Natural killer cell treated with Interleukin-12 subunit alpha and Interleukin-12 subunit beta and Interleukin-15 and Interleukin-18, amount 100 ng/mL, for 72 hours (primary cell): ENCODE measurements at places on chromosomes 1 and 21. TPM values are rescaled to one million over a fixed set of nuclear protein-coding genes. Genes with fewer than 3 reads are reported as not detected.

- H3K4me1 ChIP-seq, result no peaks in the 10 kb centered on the region
- no peaks in the 10 kb centered on the region for H3K36me3 ChIP-seq
- no peak for DNase-seq
- H3K27ac ChIP-seq, result no peak overlapping the region
Measured at GRCh38 chr1:178371235-178371634, 125.5 kb downstream of the CLEC20A start.

The IQCC gene
- total RNA-seq, result 1.7 TPM

DNA sequence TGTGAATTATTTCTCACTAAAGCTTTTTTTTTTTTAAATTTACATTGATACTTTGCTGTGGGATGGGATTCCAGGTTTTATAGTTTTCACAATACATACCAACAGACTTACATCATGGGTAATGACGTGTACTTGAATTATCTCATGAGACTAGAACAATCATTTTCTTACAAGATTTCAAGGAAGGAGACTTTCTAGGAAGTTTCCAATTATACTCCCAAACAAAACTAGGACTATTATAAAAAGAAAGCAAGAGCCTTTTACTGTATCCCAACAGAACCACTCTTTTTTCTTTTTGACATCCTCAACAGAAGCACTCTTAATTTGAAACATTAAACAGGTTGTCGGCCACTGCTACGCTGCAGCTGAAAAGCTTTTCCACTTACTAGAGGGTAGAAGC lies 48.7 kb downstream of the TESK2 start:
- H3K4me3 ChIP-seq, result no peak overlapping the region
- no peaks in the 10 kb centered on the region for H3K36me3 ChIP-seq
- no peak overlapping the region for H3K27ac ChIP-seq
- no peak for DNase-seq

The CD164L2 gene
- not detected for total RNA-seq

The HPCAL4 gene
- 0.50 TPM for total RNA-seq

GRCh38 chr1:31111290-31111951 lies 45.9 kb upstream of the PUM1 start:
- no peak overlapping the region for H3K4me3 ChIP-seq
- H3K27me3 ChIP-seq, result peaks cover 16% of the 10 kb centered on the region
- no peak overlapping the region for H3K27ac ChIP-seq
- H3K4me1 ChIP-seq, result no peaks in the 10 kb centered on the region
- DNase-seq, result no peak

- H3K4me3 ChIP-seq, result peak overlapping the region; percentile 78
- H3K27me3 ChIP-seq, result no peaks in the 10 kb centered on the region
Measured at GRCh38 chr21:14547834-14548513, 1.9 kb upstream of the SAMSN1 start.

GRCh38 chr1:211132721-211133392 lies 1.1 kb downstream of the KCNH1 start:
- peaks cover 64% of the 10 kb centered on the region for H3K27me3 ChIP-seq
- H3K4me1 ChIP-seq, result peaks cover 5% of the 10 kb centered on the region
- H3K27ac ChIP-seq, result no peak overlapping the region
- no peak for DNase-seq

DNA sequence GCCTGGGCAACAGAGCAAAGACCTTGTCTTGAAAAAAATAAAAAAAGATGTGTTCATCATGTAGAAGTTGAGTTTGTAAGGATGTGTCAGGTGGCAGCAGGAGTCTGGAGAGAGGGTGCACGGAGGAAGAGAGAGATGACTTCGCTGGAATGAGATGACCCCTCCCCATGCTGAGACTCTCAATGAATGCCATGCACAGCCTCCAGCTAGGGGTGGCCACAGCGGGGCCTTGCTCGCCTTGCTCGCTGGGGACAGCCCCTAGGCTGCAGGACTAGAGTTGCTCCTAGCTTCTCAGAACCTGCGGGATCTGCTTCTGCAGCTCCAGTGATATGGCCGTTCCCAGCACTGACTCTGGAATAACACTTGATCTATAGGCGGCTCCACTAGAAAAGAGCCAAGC lies 6.6 kb upstream of the C2CD2 start:
- H3K4me3 ChIP-seq, result no peak overlapping the region
- no peaks in the 10 kb centered on the region for H3K36me3 ChIP-seq
- peaks cover 11% of the 10 kb centered on the region for H3K27me3 ChIP-seq
- H3K4me1 ChIP-seq, result no peaks in the 10 kb centered on the region
- peak; percentile 48 for DNase-seq

DNA sequence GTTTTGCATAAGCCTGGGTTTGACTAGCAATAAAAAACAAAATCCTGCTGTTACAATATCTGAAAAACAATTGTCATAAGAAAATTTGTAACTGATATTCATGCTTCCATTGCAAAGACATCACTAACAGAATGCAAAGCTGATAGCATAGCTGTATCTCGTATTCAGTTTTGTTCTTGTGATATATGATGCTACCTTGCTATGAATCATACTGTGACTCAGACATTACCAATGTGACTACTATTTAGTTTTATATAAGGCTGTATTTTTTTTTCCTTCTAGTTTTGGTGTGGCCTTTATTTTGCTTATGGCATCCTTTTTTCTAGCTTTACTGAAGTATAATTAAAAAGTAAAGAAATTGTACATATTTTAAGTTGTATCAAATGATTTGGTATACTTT lies 1381.8 kb downstream of the MRPL39 start:
- H3K27ac ChIP-seq, result no peak overlapping the region
- no peak for DNase-seq
- no peak overlapping the region for H3K4me3 ChIP-seq
- H3K36me3 ChIP-seq, result no peaks in the 10 kb centered on the region
- H3K27me3 ChIP-seq, result no peaks in the 10 kb centered on the region
- H3K4me1 ChIP-seq, result no peaks in the 10 kb centered on the region

- H3K36me3 ChIP-seq, result no peaks in the 10 kb centered on the region
- peaks cover 11% of the 10 kb centered on the region for H3K4me1 ChIP-seq
- no peak for DNase-seq
- no peak overlapping the region for H3K4me3 ChIP-seq
- peaks cover 5% of the 10 kb centered on the region for H3K27me3 ChIP-seq
- H3K27ac ChIP-seq, result no peak overlapping the region
Measured at GRCh38 chr21:38761531-38761930, 44.2 kb upstream of the ETS2 start.

The SLC5A9 gene
- not detected for total RNA-seq

- no peak overlapping the region for H3K27ac ChIP-seq
- no peaks in the 10 kb centered on the region for H3K4me1 ChIP-seq
- H3K27me3 ChIP-seq, result no peaks in the 10 kb centered on the region
- no peak for DNase-seq
- no peaks in the 10 kb centered on the region for H3K36me3 ChIP-seq
Measured at GRCh38 chr1:2086446-2087078, 36.4 kb downstream of the PRKCZ start.

The GJA9 gene
- total RNA-seq, result not detected

GRCh38 chr1:245939756-245940345 lies 567.2 kb downstream of the SMYD3 start:
- H3K27ac ChIP-seq, result no peak overlapping the region
- H3K36me3 ChIP-seq, result peaks cover 15% of the 10 kb centered on the region
- H3K4me1 ChIP-seq, result peaks cover 19% of the 10 kb centered on the region
- no peaks in the 10 kb centered on the region for H3K27me3 ChIP-seq
- no peak overlapping the region for H3K4me3 ChIP-seq

The CD1B gene
- total RNA-seq, result not detected

The ERICH3 gene
- not detected for total RNA-seq

The KCNK2 gene
- not detected for total RNA-seq

The PTGFRN gene
- 2.2 TPM for total RNA-seq

The LRRC39 gene
- total RNA-seq, result 0.50 TPM

DNA sequence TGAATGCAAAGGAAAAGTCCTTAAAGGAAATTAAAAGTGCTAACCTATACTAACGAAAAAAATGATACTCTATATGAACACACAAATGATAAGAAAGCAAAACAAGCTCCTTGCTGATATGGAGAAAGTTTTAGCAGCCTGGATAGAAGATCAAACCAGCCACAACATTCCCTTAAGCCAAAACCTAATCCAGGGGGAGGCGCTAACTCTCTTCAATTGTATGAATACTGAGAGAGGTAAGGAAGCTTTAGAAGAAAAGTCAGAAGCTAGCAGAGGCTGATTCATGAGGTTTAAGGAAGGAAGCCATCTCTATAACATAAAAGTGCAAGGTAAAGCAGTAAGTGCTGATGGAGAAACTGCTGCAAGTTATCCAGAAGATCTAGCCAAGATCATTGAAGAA lies 3.4 kb downstream of the KRTAP23-1 start:
- H3K4me3 ChIP-seq, result no peak overlapping the region
- H3K4me1 ChIP-seq, result no peaks in the 10 kb centered on the region
- no peaks in the 10 kb centered on the region for H3K27me3 ChIP-seq
- no peaks in the 10 kb centered on the region for H3K36me3 ChIP-seq
- no peak overlapping the region for H3K27ac ChIP-seq

- peaks cover 6% of the 10 kb centered on the region for H3K36me3 ChIP-seq
- no peak for DNase-seq
- H3K4me3 ChIP-seq, result no peak overlapping the region
- no peak overlapping the region for H3K27ac ChIP-seq
- peaks cover 43% of the 10 kb centered on the region for H3K27me3 ChIP-seq
Measured at GRCh38 chr1:13992489-13993285, 292.7 kb downstream of the PRDM2 start.

The TBX19 gene
- total RNA-seq, result 3.7 TPM

DNA sequence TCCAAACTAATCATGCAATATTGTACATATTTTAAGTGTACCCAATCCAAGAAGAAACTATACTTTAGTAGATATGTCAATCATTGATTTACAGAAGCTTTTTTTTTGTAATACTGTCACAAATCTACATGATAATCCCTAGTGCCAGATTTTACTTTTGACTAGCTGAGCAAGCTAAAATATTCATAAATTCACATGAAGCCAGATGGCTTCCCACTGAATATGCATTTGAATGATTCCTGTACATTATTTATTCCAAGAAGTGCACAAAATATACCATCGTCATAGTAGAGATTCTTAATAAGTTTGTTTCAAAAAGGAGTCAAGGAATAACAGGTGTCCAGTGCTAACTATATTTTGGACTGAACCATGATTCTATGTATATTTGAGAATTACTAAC lies 17.2 kb downstream of the FPGT start:
- no peaks in the 10 kb centered on the region for H3K4me1 ChIP-seq
- no peak overlapping the region for H3K27ac ChIP-seq
- no peak for DNase-seq

DNA sequence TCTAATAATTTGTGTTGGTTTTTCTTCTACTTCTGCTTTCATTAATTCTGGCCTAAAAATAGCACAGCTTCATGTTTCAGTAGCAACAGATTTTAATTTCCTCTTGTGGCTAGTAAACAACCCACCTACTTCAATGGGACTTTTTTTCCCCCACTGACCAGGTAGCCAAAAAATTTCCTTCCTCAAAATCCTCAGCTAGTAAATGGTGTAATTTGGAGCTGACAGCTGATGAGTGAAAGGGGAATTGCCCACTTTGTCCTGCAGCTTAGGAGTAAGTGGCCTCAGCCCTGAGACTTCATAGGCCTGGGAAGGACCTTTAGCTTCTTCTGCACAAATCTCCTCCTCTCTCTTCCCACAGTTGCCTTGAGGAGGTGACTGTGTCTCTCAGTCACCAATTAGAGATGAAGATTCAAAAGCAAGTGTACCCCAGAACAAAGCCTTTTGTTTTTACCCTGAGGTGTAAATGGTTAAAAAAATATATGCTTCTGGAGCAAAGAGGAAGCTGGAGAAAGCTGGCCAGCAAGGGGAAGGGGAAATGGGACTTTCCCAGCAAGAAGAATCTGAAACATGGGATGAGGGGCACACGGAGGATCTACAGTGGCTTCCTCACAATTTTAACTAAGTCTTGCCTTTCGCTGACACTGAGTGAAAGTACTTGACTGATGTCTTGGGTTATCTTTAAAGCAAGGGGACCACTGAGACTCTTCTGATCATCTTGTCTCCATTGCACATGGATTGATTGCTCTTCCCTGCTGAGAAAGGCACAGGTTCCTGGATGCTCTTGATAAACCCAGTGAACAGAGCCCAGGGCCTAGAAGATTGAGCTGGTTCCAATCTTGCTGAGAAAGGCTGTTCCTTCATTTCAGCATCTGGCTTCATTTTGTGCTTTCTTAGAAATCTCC lies 35.8 kb upstream of the VCAM1 start:
- H3K27me3 ChIP-seq, result peaks cover 10% of the 10 kb centered on the region
- H3K27ac ChIP-seq, result no peak overlapping the region
- H3K4me3 ChIP-seq, result no peak overlapping the region
- H3K4me1 ChIP-seq, result no peaks in the 10 kb centered on the region
- peaks cover 14% of the 10 kb centered on the region for H3K36me3 ChIP-seq
- no peak for DNase-seq

The LCK gene
- total RNA-seq, result 66.4 TPM

DNA sequence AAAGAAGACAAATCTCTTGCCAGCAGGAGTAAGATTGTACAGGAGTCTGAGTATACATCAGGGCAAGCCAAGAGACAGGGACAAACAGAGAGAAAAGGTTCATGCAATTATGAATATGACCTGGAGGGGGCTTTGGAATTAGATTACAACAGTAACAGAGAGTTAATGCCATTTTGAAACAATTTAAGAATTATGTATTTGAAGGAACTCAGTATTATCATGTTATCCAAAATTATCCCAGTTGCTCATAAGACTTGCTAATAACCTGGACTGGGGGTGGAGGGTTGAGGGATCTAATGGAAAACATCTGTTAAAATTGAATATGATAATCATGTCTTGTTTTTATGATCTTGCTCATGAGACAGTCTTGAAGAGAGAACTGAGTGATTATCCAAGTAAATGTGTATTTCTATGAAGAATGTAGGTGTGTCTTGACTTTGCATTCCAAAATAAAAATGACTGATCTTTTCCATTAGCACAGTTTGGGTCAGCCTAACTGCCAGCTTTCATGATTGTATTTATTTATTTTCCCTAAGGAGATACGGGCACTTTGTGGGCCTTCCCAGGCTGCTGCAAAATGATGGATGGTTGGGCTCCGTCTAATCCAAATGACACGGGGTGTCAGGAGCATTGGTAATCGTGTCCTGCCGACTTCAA lies 117.7 kb downstream of the ERG start:
- no peak overlapping the region for H3K27ac ChIP-seq
- H3K4me3 ChIP-seq, result no peak overlapping the region
- H3K27me3 ChIP-seq, result peaks cover 12% of the 10 kb centered on the region
- peaks cover 7% of the 10 kb centered on the region for H3K36me3 ChIP-seq

The SLAMF9 gene
- total RNA-seq, result not detected

The ZMYND12 gene
- total RNA-seq, result not detected

GRCh38 chr1:214198571-214198970 lies 82.4 kb upstream of the SMYD2 start:
- no peak for DNase-seq
- H3K27ac ChIP-seq, result no peak overlapping the region
- H3K27me3 ChIP-seq, result peaks cover 56% of the 10 kb centered on the region

The FMOD gene
- not detected for total RNA-seq

DNA sequence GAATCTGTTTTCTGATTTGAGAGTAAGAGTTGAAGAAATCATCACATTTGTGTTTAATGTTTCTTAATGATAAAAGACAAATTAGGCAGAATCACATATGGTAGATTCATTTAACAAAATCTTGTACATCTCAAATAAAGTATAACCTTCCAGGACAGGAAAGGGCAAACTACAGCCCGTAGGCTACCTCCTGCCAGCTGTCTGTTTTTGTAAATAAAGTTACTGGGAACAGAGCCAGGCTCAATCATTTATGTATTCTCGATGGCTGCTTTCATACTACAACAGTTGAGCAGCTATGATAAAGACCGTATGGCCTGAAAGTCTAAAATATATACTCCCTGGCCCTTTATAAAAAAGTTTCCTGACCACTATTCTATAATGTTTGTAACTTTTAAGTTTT lies 204.1 kb downstream of the COL24A1 start:
- H3K27me3 ChIP-seq, result no peaks in the 10 kb centered on the region
- H3K27ac ChIP-seq, result no peak overlapping the region
- H3K4me1 ChIP-seq, result no peaks in the 10 kb centered on the region
- DNase-seq, result no peak
